ENCODE measurements at places on chromosomes 4 and X. TPM values are rescaled to one million over a fixed set of nuclear protein-coding genes. Genes with fewer than 3 reads are reported as not detected.

DNA sequence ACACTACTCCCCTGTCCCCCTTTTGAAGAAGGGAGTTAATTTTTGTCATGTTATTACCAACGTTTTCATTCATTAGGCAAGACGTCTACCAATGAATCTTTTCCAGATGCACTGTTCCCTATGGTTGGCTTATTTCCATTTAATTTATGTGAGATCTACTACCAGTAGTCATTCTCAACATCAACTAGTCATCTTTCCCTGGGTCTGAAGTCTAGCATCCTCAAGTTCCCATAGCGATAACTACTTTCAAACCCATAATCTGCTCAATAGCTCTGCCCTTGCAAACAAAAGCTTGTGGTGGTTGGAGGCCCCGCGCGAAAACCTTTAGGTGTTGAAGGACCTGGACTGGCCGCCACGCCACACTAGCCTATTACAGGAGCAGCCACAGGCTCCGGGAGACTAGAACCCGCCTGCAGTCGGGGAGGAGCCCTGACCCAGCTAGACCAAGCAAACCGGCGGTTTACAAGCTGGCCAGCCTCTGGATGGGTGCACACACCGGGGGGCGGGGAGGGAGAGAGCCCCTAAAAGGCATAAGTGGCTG, 746 bp downstream of the PPAT start:
- no peak for DNase-seq

GRCh38 chrX:129925305-129926092, 19.5 kb downstream of the UTP14A start:
- DNase-seq = peak; percentile 55

DNA sequence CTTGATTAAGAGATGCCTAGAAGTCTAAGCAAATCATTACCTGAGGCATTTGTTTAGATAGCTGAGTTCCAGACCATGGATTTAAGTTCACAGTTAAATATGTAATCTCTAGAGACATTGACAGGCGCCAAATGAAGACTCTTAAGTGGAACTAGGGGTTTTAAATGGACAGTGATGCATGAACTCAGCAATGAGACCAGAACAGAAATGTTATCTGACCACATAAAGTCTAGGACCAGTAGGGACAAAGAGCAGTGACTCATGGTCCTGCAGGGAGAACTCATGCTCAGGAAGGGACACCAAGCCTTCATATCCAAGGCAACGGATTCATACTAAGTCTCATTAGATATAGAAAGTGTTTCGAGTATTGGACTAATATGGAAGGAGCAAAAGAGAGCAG, 152.3 kb downstream of the PPARGC1A start:
- no peak for DNase-seq

The KLB gene
- not detected for total RNA-seq

The KLHL2 gene
- total RNA-seq = 17.4 TPM

The BGN gene
- total RNA-seq = 2.9 TPM

Measured in Panc1 (cell line).